Activated naive CD4-positive, alpha-beta T cell (primary cell): ENCODE measurements at places on chromosomes 11 and 22.

DNA sequence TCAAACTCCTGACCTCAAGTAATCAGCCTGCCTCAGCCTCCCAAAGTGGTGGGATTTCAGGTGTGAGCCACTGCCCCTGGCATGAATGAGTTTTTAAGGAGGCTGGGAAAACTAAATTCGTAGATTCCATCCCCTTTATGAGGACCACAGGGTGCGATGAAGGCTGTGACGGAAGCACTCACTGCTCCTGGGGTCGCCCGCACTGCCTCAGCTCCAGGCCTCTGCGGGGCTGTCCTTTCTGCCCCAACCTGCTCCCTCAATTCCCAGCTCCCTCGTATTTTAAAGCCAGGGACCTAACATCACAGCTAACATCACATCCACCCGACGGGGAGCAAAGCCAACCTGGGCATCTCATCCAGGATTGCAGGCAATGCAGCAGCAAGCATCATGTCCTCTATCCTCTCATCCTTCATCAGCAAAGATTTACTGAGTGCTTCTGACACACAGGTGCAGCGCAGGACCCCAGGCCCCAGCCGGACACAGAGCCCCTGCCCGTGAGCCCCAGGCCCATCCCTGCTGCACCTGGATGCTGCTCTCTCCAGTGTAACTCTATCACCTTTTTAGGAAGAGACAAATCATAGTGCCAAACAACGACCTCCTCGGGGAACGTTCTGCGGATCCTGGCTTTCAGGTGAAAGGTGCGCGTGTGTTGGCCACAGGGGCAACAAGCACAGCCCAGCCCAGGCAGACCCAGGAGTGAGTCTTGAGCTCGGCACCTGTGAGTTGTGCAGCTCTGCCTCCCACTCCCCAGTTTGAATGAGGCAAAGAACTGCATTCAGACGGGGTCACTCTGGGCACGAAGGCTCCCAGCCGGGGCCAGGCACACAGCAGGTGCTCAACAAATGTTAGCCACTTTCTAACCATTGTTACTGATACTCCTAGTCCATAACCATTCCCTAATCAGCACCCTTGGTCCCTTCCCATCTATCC is 134.3 kb downstream of the CRYBB2 start:
- DNase-seq = no peak

DNA sequence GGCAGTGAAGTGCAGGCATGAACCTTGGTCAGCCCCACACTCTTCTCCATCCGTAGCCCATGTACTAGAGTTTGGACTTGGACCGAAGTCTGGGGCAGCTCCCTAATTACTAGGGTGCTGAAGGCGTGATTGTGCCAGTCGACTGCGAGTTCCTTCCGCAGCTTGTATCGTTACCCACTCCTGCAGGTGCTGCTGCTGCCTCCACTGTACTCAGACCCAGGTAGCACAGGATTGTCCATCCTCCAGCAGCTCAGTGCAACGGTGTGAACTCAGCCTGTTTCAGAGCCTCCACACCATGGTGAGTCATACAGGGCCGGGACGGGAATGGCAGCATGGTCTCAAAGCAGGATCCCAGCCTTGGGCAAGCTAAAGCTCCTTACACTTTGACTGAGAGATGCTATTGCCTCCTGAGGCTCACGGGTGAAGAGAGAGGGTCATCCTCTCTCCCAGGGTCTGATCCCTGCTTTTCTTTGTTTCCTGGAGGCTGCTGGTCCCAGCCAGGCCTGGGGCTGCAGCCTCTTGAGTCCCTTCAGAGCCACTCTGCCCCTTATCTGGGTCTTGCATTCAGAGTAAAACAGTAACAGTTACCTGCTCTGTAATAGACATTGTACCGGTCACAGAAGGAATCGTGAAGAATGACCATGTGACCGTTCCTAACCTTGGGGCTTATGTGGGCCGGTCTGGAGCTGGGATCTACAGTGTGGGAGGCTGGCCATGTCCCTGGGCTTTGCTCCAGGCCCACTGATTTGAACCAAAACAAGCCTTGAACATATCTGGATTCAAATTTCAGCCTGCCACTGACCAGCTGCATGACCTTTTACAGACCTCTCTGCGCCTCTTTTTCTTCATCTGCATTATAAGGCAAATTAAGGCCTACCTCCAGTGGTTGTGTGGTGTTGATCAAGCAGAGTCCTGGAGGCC is 1.7 kb downstream of the TKFC start:
- no peak for DNase-seq

DNA sequence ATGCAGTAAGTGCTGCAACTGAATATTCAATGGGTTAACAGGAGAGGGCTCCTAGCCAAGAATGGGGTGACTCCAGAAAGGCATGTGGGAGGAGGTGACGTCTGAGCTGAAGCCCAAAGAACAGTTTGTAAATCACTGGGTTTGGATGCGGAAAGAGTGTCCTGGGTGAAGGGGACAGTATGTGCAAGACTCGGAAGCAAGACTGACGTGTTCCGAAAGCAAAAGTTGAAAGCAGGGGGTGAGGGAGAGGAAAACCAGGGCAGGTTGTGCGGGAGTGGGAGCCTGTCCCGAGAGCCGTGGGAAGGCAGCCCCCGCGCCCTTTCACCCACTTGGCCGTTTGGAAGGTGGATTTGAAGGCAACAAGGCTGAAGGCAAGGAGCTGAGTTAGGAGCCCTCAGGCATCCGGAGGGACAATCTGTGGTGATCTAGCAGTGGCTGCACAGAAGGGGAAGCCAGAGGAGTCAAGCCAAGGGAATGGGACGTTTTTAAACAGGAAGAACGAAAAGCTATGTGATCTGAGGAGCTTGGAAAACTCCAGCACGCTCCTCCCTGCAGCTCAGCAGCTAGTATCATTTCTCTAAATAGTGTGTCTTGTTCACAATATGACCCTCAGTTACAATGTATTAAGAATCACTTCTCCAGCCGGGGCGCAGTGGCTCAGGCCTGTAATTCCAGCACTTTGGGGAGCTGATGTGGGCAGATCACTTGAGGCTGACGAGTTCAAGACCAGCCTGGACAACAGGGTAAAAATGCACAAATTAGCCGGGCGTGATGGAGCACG is 7.7 kb downstream of the SLC25A18 start:
- DNase-seq = no peak

- DNase-seq = peak; percentile 54
Measured at GRCh38 chr22:20429254-20430100, 8.1 kb downstream of the SCARF2 start.

- DNase-seq = no peak
Measured at GRCh38 chr11:47905358-47906059, 57.4 kb upstream of the NUP160 start.

DNA sequence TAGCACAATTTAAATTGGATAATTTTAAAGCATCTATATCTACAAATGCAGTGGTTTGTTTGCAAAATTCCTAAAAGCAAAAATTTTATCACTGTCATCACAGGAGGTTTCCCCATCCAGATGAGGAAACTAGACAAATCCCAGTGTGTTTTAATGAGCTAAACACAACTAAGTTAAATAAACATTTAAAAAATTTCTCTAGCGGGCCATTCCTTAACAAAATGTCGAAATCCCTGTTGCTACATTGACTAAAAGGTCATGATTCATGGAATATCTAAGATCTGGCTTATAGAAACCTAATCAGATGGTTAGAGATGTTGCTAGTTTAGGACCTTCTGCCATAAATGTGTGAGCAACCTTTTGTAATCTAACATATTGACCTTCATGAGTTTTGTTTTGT is 107.3 kb upstream of the BDNF start:
- DNase-seq = no peak

- no peak for DNase-seq
Measured at GRCh38 chr11:130782361-130783222, 133.7 kb downstream of the SNX19 start.

- no peak for DNase-seq
Measured at GRCh38 chr11:19560156-19560555, 152.5 kb upstream of the NAV2 start.

GRCh38 chr22:36199001-36199551 is 2.5 kb downstream of the APOL4 start:
- DNase-seq = no peak

GRCh38 chr11:30735946-30736345 is 149.8 kb upstream of the MPPED2 start:
- no peak for DNase-seq

DNA sequence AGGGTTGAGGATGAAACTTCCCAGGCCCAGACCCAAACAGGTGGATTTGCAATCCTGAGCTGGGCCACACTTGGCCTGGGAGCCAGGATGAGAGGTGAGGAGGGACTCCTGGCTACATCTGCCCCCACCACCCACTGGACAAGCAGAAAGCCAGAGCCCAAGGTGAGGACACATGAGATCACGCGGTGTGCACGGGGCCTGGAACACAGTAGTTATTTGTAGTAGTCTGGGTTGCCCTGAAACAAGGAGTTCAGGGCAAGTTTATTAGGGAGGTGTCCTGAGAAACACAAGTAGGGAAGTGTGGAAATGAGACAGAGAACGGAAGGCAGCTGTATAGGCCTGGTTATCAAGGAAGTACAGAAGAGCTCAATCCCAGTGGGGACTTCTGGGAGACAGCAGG is 647 bp upstream of the SEC14L6 start:
- no peak for DNase-seq

DNA sequence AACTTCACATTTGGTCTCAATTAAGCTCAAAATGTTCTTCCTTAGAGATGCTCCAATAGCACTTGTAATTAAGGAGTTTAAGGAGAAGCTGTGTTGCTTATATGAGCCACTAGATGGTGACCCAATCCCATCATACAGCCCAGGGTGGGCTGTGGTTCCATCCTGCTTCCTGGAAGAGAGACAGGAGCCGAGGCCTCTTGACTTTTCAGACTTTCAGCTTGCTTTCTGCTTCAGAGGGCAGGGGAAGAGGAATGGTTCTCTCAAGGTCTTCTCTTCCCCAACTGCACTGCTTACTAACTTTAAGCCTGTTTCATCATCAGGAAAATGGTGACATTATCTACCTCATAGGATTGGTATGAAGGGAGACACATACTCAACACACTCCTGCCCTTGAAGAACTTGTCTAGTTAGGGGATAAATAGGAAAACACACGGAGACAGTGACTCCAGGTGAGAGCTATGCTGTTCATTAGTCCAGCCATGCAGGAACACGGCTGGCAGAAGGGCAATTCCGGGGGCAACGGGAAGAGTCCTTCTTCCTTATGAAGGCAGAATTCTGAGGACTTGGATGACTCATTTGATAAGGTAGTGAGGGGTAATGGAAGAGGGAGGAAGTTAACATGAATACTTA is 20.1 kb downstream of the TMEM218 start:
- no peak for DNase-seq

GRCh38 chr11:108975026-108975425 is 310.2 kb downstream of the DDX10 start:
- no peak for DNase-seq

GRCh38 chr11:130904380-130904779 is 11.9 kb downstream of the SNX19 start:
- no peak for DNase-seq

- DNase-seq = no peak
Measured at GRCh38 chr22:44330744-44331660, 18.3 kb upstream of the SHISAL1 start.

DNA sequence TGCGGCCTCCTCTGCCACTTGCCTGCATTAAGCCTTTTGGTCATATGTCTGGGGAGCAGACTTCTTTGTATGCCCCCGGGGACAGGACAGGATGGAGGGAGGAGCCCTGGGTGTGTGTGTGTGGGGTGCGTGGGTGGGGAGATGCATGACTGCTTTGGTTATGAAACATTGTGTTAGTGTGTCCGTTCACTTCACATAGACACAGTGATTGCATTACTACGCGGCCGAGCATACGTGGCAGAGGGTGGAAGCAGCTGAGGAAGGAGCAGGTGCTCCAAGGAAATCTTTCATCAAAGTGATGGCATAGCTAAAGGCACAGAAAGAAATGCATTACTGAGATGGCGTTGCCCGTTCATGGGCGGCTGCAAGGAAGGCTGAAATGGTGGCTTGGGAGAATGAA is 260.4 kb downstream of the ST3GAL4 start:
- no peak for DNase-seq

DNA sequence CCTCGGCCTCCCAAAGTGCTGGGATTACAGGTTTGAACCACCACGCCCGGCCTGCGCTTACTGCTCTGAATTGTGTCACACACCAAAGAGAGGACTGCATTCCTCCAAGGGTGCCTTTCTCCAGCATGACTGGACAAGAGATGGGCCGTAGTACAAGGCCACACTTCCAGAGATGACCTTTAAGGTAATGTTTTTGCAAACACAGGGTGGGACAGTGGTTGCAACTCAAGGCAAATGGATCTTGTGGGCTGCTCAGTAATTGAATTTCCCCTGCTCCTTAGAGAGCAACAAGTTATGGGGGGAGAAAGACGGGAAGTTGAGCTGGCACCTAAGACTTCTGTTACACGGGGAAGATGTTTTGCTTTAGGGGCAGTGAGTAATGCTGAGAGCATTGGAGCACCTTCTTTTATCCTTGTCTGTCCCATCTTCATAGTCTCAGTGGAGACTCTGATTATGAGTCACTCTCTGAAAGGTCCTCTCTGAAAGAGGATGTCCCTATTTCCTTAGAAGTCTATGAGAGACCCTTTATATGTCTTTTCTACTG is 66.3 kb downstream of the C11orf91 start:
- no peak for DNase-seq

GRCh38 chr11:68581439-68581838 is 102.9 kb upstream of the GAL start:
- DNase-seq = no peak

DNA sequence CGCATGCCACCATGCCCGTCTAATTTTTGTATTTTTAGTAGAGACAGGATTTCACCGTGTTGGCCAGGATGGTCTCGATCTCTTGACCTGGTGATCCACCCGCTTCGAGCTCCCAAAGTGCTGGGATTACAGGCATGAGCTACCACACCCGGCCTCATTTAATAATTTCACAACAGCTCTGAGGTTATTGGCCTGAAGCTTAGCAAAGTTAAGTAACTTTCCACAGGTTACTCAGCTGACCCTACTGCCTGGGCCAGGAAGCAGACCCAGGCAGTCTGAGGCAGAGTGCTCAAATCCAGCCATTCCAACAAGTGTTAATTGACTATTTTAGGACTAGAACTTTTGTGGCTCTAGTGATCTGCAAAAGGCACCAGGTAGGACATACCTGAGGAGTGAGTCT is 52.2 kb upstream of the L3MBTL2 start:
- no peak for DNase-seq

- DNase-seq = no peak
Measured at GRCh38 chr11:71929491-71929890, 645 bp downstream of the RNF121 start.

- DNase-seq = no peak
Measured at GRCh38 chr11:128968916-128969315, 26.2 kb upstream of the TP53AIP1 start.

GRCh38 chr22:40853961-40854360 is 2.5 kb downstream of the ST13 start:
- DNase-seq = no peak

DNA sequence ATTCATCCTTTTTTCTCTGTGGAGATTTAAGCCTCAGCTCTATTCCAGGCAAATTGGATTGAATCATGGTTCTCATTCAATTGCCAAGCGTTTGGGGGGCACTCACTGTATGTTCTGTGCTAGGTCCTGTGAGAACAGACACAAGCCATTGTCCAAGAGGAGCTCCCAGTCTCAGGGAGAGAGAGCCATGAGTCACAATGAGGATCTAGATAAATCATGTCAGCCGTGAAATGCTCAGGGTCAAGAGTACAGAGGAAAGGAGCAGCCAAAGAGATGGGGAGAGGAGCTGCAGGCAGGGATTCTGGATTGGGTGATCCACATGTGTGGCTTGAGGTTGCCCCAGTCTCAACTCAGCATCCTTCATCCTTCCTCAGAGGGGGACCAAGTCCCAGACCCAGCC is 93.6 kb downstream of the FEZ1 start:
- no peak for DNase-seq

GRCh38 chr11:17810041-17810440 is 75.5 kb downstream of the KCNC1 start:
- no peak for DNase-seq

GRCh38 chr11:61539006-61539405 is 30.5 kb downstream of the LRRC10B start:
- no peak for DNase-seq

GRCh38 chr11:2214527-2215229 is 43.1 kb upstream of the TH start:
- DNase-seq = no peak
